ENCODE measurements at places on chromosomes 1 and 21.

DNA sequence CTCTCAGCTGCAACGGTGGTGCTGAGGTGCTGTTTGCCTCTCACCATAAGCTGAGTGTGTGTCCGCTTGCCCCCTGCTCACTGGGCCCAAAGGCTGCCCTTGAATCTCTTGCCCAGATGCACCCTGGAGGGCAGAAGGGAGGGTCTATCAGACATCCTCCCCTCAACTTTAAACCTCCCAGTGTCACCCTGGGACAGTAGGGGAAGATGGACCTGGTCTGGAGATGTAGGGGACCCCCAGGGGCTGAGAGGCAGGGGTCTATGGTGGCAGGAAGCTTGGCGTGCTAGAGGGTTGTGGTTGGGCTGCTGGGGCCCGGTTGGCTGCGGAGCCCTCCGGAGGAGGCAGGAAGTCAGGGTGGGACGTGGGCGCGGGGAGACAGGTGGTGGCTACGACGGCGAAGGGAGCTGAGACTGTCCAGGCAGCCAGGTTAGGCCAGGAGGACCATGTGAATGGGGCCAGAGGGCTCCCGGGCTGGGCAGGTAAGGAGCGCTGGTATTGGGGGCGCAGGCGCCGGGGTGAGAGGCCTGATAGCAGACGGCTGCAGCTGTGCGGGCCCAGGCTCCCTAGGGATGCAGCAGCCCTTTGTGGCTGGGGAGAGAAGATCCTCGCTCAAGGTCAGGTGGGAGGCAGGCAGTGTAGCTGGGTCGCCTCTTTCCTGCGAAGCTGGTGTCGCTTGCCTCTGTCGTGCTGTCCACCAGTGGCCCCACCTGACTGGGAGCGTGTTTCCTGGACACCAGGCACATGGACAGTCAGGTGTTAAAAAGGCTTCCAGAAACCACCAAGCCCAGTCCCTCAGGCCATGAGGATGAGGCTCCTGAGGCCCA is at the start of gene LCK:
LCK (plus strand) TSS at position 373 of the 824 bp plus-strand sequence. CDS start 23,065 bp downstream, outside the sequence.
- DNase-seq = peak; percentile 46

DNA sequence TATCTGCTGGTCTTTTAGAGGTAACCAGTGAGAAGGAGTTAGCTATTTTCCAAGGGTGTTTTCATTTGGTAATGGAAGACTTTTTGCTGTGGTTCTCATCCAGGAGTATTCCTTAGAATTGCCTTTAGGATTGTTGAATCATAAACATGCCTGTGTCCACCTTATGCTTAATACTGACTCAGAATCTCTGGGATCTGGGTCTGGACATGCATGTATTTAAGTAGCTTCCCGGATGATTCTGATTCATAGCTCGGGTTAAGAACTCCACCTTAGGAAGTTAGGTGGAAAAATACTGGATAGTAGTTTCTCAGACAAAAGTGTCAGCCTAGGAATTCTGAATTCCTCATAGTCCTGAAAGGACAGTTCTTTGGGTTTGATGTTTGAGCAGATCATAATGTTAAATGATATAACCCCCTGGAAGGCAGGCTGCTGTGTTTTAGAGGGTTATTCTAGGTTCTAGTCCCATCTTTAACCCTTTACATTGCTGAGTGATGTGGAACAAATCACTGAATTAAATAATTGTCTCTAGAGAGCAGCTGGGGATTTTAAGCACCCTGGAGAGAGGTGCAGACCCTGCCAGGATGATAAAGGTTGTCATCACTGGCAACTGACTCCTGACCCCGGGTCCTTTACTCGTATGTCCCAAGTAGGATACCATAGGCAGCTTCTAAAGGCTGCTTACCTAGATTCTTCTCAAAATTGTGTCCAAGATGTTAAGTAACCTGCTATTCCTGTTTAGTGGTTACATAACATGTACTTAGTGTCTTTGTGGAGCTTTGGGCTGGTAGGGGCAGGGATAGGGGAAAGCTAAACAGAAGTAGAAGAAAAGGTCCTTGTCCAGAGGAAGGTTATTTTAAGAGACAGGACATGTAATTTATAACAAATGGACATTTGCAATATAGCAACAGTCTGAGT is 14.5 kb upstream of the C4BPB start:
- no peak for DNase-seq

DNA sequence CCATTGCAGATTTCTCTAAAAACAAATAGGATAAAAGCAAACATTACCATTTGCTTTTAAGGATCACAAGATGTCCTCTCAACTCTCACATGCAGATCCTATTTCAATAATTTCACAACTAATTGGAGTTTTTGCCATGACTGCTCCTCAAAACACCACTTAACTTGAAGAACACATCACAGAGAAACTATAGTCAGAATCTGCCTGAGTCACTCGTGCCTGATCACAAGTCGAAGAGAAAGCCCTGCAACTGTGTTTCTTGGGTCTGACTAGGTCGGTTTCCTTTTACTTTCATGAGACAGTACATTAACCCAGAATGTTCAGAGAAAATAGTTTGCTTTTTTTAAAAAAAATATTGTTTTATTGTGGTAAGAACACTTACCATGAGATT is 46.3 kb upstream of the SMYD2 start:
- no peak for DNase-seq

- DNase-seq = no peak
These were observed 15.2 kb upstream of the NBL1 start for GRCh38 chr1:19628879-19629278.

- DNase-seq = no peak
These were observed 69.6 kb downstream of the OLFML2B start for GRCh38 chr1:161954050-161954449.

GRCh38 chr1:31744165-31744888 is 19.8 kb downstream of the ADGRB2 start:
- no peak for DNase-seq

GRCh38 chr1:5376538-5377247 is 615.5 kb downstream of the NPHP4 start:
- no peak for DNase-seq

DNA sequence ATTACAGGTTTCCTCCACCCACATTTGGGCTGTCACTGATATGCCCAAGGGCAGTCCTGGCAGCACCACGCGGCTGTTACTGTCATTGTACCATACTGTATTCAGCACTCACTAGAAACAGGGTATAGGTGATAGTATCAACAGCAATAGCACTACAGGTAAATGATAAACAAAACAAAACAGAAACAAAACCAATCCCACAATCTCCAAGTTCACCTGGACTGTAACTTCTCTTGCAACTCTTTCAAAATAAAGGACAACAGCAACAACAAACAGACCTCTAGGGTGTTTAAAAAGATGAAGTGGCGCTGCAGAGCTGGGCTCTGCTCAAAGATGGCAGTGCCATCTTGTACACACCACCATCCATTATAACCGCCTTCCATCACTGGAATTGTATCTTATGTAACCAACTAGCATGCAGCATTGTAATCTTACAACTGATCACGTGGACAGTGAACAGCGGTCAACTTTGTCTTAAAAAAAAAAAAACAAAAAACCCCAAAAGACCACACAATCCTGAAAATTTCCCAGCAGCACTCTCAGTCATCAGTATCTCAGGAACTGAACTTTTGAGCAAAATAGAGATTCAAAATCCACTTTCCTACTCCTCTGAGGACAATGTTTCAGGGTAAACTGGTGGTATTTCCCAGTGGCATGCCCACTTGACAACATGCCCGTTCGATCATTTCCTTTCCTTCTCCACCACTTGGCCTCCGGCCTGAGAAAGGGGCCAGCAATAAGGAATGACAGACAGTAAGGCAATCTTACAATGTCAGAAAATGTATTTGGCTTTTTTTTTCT is 3.8 kb downstream of the IRF2BP2 start:
- DNase-seq = no peak

DNA sequence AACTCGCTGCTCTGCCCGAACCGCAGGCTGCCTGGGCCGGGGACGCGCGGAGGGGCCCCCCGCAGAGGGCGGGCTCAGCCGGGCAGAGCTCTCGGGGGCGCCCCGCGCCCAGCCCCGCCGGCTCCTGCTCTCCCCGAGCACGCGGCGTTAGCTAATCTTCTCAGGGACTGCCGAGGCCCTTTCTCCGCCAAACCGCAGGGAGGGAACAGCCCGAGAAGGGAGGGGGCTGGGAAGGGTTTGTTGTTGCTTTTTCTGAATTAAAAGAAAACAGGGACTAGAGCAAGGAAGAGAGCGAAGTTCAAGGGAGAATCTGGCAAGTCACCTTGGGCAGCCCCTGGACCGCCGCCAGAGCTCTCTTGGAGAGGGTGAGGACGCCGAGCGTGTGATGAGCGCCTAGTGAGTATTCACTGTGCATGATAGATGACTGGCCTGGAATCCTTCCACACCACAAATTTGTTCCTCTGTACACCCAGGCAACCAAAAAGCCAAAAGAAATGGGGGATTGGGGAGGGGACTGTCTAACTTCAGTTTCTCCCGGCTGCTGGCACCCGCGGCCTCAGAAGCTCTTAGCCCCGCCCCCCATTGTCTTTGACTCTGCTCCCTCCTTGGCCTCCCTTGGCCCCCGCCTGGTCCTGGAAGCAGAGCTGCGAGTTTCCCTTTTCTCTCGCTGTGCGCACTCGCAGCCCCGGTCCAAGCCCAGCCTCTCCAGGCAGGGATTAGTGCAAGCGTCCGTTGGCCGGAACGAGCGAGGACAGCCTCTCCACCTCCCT is 19.7 kb upstream of the LMX1A start:
- no peak for DNase-seq

DNA sequence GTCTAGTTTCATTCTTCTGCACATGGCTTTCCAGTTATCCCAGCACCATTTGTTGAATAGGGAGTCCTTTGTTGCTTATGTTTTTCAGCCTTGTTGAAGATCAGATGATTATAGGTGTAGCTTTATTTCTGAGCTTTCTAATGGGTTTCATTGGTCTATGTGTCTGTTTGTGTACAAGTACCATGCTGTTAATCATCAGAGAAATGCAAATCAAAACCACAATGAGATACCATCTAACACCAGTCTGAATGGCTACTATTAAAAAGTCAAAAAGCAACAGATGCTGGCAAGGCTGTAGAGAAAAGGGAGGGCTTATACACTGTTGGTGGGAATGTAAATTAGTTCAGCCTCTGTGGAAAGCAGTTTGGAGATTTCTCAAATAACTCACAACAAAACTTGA is 321.5 kb upstream of the PTBP2 start:
- DNase-seq = no peak

DNA sequence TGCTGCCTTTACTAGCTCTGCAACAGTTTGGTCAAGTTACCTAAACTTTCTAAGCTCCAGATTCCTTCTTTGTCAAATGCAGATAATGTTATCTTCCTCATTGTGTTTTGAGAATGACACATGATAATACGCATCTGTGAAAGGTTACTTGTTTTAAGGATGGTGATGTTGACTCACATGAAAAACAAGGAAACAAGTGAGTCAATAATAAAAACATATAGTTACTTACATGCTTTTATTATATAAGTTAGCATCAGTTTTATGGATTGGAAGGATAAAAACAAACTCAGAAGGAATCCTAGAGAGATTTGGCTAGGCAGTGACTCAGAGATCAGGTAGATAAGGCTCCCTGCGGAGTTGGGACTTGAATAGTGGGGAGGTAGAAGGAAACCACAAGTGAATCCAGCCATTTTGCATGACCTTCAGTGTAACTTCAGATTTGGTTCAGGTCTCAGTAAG is 144.6 kb downstream of the LMO4 start:
- no peak for DNase-seq

DNA sequence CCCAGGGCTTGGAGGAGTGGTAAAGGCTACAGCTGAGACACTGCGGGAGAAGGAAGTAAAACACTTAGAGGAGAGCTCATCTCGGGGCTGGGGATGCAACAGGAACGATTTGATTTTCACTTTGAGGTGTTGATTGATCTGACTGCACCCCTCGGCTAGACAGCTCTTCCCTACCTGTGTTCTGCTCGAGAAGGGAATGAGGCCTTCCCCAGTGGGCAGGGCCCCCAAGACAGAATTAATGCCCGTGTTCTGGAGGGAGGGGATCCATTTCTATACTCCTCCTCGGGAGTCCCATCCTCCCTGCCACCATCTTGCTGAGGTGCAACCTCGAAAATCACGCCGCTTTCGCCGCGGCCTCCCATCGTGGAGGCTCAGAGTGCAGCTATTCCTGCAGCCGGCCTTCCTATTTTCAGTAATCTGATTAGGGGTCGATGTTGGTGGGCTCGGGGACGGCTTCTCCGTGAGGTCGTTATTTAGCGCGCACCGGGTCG is 2.4 kb downstream of the ATP2B4 start:
- DNase-seq = no peak

- DNase-seq = no peak
These were observed 17.4 kb downstream of the LDLRAP1 start for GRCh38 chr1:25560788-25561187.

- DNase-seq = no peak
These were observed 44.7 kb upstream of the MTF2 start for GRCh38 chr1:93034397-93034796.

DNA sequence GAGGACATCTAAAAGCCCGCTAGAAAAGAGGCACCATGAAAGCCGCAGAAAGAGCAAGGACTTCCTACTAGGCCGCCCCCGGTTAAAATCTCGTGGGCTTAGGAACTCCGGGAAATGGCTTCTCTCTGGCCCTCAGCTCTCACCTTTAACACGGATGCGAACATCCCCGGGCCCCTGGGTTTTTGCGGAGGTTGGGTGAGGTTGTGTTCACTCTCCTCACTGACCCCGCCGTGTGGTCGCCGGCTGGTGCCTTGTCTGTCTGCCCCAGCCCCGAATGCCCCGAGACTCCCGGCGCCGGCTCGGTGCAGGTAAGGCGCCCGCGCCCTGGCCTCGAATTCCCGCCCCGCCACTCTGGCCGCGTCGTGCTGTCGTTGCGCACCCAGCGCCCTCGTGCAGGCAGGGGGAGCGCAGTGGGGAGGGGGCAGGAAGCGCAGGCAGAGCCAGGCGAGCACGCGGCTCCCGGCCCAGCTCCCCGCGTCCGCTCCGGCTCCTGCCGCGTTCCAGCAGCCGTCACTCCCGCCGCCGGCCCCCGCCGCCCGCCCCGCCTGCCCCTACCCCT is at the start of gene SHISAL2A:
SHISAL2A (plus strand) TSS at position 437 of the 559 bp plus-strand sequence. CDS start 326 bp downstream, outside the sequence.
- peak; percentile 53 for DNase-seq

- no peak for DNase-seq
These were observed 113.9 kb downstream of the GLIS1 start for GRCh38 chr1:53625049-53625448.

- DNase-seq = no peak
These were observed 2.6 kb downstream of the PFDN2 start for GRCh38 chr1:161115132-161115711.

- no peak for DNase-seq
These were observed 56.5 kb upstream of the HSD17B7 start for GRCh38 chr1:162734047-162734446.

DNA sequence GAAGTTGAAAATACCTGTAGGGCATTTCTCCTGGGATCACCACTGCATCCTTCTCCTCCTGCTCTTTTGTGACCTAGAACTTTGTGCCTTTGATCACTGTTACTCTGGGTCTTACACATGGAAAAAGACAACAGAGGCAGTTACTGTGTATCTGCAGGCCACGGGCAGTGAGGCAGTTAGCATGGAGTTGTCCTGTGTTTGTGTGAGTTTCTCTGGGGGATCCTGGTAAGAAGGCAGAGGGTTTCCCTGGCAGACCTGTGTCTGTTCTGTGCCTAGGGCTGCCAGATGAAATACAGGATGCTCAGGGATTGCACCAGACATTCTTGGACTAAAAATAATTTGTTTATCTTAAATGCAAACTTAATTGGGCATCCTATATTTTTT is 44.4 kb upstream of the SCCPDH start:
- DNase-seq = no peak

Data from activated gamma-delta T cell (primary cell).